ENCODE measurements at places on chromosomes 3 and 15.

GRCh38 chr3:192629429-192629828, 97.9 kb downstream of the FGF12 start:
- no peak for DNase-seq

DNA sequence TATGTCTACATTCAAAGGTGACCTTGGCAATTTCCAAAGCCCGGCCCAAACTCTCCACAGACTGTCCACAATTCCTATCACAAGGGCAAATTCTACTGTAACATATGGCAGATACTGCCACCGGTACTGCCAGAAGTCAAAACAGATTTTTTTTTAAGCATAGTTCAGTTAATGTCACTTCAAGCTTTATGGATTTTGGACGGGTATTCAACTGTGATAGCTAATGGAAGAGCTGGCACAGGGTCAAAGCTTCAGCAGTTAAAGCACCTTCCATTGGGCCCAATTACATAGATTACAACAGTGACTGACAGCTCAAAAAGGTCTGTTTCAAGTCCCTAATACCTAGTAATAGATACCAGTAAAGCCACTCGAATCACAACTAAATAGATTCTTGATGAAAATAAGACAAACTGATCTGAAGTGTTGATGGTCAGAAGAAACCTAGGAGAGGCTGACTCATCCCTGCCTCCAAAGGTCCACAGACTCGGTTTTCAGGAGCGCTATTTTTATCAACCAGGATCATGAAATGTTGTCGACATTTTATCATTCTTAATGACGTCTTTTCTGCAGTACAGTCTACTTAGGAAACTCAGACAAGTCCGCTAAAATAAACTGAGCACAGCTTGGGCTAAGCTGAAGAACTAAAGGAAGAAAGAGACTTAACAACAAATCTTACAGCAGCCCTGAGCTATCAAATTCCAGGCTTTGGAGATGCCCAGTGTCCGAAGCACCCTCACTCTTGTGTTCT, 38.7 kb downstream of the ANXA2 start:
- DNase-seq, result no peak

- no peak for DNase-seq
Measured at GRCh38 chr15:71538181-71538580, 272.2 kb upstream of the NR2E3 start.

DNA sequence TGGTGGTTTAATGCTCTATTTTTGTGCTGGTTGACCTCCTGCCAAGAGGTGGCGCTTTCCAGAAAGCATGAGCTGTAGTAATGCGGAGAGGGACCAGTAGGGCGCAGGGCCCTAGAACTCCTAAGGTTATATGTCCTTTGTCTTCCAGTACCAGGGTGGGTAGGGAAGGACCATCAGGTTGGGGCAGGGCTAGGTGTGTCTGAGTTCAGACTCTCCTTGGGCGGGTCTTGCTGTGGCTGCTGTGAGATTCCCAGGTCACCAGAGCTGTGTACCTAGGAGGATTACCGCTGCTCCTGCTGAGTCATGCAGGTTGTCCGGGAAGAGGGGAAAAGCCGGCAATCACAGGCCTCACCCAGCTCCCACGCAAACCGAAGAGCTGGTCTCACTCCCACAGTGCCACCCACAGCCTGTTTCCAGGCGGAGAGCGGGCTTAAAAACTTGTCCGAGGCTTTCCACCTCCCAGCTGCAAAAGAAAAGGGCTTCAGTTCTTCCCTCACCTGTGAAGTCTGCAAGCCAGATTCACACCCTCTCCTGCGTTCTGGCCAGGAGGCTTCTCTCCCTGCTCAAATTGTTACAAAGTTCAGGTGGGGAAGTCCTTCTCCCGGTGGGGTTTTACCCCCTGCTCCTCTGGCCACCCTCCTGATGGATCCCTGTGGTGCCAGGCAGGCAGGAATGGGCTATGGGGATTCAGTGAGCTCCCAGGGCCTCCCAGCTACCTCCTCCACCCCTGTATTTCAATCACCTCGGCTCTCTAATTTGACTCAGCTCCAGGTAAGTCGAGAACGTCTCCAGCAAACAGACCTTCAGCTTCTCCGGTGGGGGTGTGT, 37.7 kb upstream of the BCHE start:
- no peak for DNase-seq

DNA sequence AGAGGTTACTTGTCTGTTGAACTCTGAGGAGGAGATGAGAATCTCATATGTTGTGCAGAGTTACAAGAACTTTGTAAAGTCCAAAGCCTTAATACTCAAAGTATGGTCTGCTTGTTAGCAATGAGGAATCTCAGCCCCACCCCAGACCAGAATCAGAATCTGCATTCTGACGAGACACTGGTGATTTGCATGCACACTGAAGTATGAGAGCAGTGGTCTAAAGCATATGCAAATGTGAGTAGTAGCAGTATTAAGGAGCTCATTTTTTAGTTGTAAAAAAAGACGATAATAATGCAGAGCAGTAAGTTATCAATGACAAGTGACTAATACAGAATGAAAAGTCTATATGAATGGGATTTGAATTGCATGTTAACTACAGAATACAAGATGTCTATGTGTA, 327.7 kb downstream of the RYR3 start:
- DNase-seq, result no peak

GRCh38 chr3:50323092-50323600, 601 bp upstream of the HYAL2 start:
- no peak for DNase-seq

DNA sequence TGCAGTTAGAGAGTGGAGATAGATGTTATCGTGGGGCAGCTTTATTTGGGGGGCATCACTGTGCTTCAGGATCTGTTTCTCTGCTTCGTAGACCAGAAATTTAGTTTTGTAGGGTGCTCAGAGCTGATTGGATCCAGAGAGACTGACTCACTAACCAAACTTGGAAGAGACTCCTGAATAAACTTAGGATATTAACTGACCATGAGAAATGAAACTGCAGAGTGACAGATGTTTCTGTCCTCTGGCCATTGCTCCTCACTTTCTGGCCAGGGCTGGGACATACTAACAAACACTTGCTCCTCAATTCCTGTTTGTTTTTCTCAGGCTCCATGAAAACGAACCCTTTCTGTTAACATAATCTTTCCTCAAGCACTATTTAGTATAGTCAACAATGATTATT, 4.3 kb downstream of the ZNF592 start:
- DNase-seq, result no peak

DNA sequence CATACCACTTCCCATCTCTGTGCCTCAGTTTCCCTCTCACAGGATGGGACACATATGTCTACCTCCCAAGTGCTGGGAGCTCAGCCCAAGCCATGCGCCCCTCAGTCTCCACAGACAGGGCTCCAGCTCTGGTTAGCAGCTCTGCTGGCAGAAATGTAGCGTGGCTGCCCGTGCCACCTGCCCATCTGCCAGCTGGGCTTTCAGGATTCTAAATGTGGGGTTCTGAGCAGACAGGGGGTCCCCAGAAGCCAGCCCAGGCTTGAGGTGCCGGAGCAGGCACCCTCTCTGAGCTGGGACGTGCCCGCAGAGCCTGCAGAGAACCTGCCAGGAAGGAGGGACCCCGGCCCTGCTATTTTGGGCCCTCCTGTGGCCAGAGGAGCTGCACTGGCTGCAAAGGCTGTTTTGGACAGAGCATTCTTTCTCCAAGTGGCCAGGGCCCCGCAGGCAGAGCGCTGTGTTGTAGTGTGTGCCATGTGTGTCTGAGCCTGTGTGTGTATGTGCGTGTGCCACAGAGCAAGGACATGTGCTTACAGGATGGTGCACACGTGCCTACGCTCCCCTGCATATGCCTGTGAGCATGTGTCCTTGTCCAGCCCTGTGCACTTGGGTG, 31.7 kb downstream of the PSTPIP1 start:
- no peak for DNase-seq

DNA sequence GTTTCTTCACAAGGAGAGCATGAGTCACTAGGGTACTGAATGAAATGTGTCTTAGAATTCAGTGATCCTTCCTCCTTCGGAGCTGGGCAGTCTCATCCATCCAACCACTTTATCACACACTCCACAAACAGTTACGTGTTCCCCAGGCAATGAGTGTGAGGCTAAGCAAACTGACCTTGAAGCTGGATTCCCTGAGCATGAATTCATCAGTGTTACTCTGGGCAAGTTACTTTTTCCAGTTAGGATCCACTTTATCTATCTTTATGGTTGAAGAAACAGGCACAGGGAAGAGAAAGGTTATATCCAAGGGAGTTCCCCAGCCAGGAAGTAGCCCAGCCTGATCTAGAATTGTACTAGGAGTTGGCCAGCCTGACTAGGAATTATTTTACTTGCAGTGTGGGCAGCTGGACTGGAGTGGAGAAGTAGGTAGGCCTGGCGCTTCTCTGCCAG, 17.1 kb upstream of the GCNT3 start:
- DNase-seq, result no peak

DNA sequence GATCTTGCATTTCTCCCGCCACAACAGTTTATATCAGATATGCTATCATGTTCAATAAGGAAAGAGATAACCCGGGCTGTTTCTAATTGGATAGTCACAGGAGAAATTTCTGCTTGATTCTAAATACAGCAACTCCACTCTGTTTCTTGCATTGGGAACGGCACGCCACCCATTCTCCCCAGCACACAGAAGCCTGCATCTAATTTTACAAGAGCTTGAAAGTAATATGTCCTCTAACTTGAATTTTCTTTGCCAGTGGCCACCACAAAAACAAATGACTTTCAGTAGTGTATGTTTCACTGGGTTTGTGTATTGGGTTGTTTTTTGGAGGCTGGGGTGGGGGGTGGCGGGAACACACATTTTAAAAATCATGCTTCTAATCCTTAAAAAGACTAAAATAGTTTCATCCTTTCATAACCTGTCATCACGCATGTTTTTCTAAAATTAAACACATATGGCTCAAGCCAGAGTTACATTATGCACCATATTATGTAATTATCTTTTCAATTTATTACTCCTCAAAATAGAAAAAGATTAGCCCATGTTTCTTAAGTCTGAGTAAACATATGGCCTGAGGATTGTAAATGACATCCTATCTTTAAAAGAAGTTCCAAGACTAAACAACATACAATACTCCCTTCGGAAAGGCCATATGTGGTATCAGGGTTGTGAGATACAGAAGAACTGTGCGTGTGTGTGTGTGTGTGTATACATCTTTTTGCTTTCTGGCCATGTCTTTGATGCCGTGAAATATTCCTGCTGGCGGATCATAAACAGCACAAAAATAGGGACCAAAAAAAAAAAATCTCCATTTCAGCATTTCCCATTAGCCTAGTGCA, 176.3 kb downstream of the FOXP1 start:
- no peak for DNase-seq

- no peak for DNase-seq
Measured at GRCh38 chr3:69699183-69699582, 40.1 kb upstream of the MITF start.

DNA sequence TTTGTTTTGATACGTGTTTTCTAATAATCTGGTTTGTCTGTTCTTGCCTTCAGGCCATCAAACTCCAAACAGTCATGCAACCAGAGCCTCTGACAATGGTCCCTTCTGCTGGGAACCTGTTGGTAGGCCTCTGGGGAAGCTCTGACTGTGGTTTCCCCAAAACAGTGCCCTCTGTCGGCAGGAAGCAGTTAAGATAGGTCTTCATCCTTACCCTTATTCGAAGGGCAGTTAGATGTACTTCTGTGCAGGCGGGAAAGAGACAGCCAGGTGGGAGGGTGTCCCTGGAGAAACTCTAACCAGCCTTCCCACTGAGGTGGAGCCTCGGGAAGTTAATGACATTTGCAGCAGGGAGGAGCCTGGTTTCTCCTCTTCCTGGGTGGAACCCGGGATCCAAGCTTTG, 81.6 kb upstream of the CHMP2B start:
- DNase-seq, result no peak

- no peak for DNase-seq
Measured at GRCh38 chr3:184651904-184652303, 60.0 kb downstream of the MAGEF1 start.

DNA sequence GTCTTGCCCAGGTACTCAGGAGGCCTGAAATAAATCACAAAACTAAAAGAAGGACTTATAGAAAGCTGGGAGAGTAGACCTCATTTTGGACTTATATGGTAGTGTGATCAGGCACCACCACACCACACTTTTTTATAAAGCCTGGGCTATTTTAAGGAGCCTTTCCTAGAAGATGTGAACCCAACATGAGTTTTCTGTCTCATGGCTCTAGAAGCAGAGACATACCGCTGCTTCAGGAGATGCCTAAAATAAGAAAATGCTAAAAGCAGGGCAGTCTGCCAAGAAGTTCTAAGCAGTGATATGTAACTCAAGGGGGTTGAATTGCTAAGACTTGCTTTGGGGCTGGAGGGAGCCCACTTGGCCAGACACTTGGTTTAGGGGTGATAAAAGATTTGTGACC, 49.6 kb downstream of the SUMF1 start:
- no peak for DNase-seq

- DNase-seq, result no peak
Measured at GRCh38 chr15:54816401-54816800, 380.3 kb downstream of the RSL24D1 start.

- peak; percentile 13 for DNase-seq
Measured at GRCh38 chr15:85541744-85542143, 161.3 kb downstream of the AKAP13 start.

DNA sequence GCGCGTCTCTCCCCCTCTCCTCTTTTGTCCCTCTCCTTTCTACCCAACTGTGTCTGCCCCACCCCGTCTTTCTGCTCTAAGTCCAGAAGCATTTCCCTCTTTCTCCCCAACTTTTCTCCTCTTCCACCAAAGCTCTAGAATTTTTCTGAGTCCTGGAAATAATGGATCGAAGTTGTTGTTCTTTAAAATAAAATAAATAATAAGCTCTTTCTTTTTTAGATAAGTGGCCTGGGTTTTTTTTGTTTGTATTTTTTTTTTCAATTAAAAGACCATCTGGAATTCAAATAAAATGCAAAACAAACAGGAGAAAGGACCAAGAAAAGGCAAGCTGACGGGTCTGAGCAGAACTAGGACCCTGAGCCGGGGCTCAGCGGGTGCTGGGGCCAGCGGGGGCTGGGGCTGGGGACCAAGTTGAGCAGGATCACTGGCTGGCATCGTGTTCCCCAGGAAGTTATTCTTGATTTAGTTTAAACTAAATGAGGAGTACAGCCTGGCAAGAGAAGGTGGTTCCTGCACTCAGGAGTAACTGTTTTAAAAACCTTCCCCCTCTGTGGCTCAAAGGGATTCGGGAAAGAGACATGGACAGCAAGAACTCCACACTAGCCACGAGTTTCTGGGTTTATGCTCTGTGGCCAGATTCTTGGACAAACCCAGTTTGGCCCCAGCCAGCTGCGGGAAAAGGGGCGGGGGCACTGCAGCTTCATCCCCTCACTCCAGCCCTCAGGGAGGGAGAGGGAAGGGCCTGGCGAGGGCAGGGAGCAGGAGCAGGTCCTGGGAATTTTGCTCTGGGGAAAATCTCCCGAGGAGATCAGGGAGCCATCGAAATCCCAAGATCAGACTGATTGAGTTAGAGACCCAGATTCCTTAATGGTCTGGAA, 8.4 kb downstream of the GATA2 start:
- DNase-seq, result no peak
